ENCODE measurements at places on chromosomes 5 and 9. TPM values are rescaled to one million over a fixed set of nuclear protein-coding genes. Genes with fewer than 3 reads are reported as not detected.

GRCh38 chr5:9429691-9430215 is 116.1 kb downstream of the SEMA5A start:
- DNase-seq, result no peak

DNA sequence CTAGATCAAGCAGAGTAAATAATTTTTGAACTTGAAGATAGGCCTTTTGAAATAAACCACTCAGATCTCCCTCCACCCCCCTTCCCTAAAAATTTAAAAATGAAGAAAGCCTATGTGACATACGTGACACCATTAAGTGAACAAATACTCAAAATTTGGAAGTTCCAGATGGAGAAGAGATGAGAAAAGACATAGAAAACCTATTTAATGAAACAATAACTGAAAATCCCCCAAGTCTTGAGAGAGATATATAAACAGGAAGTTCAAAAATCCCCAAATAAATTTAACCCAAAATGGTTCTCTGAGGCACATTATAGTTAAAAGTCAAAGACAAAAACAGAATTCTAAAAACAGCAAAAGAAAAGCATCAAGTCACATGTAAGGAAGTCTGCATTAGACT is 428.6 kb downstream of the PSAT1 start:
- DNase-seq, result no peak

DNA sequence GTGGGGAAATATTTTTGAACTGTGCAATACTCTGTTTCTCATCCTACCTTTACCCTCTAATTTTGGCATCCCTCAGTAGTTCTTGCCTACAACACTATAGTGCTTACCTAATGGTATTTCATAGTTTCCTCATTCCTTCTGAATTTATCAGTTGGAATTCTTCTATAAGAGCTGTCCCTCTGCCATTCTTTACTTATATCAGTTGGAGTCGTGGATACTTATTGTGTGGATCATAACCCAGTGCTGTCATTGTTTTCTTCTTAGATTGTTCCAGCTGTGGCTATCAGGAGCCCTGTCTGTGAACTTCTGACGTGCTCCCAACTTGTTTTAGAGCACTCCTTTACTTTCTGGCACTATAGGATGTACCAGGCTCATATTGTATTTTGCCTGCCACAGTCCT is 146.1 kb upstream of the OTULINL start:
- no peak for DNase-seq

DNA sequence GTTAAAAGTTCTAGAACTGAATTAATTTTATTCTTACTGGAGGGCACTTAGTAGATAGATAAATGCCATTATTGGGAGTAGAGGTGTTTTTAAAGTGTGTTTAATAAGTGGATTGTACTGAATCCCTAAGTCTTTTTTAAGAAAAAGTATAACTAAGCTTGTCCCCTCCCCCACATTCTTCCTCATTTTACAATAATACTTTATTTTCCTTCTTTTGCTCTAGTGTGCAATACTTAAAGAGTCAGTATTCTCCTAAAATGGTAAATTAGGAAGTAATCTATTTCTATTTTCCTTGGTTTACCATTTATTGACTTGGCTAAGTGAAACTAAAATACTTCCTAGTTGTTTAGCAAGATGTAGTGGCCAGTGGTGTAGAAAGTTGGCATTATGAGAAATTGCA is 11.6 kb downstream of the UBLCP1 start:
- DNase-seq, result no peak

CDO1 gene
- 4.8 TPM for polyA plus RNA-seq

PROB1 gene
- polyA plus RNA-seq, result 18.9 TPM

- no peak for DNase-seq
Measured at GRCh38 chr9:137879052-137879451, 1.5 kb downstream of the CACNA1B start.

PCDHGB6 gene
- 2.3 TPM for polyA plus RNA-seq

FST gene
- polyA plus RNA-seq, result 2.8 TPM

DNA sequence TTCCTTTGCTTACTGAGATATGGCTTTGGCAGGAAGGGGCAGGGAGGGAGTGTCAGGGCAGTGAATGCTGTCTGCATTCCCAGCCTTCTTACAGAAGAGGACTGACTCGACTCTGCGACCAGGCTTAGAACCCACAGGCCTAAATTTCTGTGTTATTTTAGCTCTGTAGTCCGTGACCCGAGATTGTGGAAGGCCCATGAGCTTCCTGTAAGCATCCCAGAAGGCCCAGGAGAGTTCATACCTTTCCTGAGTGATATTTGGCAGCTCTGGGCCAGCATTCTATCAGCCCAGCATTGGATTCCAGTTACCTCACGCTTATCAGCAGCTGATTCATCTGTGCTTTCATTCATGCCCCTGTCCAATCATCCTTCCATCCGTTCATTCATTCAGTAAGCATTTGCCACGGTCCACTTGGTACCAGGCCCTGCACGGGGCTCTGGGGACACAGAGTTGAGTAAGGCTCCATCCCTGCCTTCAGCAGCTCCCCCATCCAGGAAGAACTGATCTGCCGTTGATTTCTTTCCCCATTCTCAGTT is 28.2 kb upstream of the RPL26L1 start:
- DNase-seq, result no peak

GRCh38 chr5:52842111-52842510 is 54.4 kb downstream of the ITGA1 start:
- no peak for DNase-seq

DNA sequence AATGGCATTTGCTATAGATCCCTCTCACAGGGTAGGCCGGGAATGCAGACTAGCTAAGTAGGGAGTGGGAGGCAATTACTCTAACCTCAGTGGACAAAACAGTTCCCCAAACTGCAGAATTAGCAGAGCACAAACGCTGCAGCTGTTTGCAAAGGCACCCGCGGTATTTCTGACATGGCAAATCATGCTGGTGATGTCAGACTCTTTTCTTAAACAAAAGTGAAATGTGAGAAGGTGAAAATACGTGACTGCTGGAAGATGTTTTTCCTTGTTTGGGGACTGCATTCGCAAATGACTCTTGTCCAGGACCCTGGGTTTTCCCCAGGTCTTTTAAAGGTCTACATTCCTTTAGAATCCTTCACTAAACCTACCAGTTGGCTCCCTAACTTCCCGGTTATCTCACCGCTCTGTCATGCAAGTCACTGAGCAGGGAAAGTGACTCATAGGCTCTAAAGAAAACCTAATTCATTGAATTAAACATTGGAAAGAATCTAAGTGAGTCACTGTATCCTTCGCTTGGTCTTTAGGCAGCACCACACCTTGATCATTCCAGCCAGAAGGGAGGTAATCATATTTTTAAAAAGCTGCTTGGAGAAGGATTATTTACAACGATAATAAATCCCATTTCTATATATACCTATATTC is 91.5 kb upstream of the DNAH5 start:
- no peak for DNase-seq

GRCh38 chr5:84259283-84260045 is 125.2 kb downstream of the EDIL3 start:
- DNase-seq, result no peak

GRCh38 chr9:72396247-72397091 is 31.5 kb upstream of the ZFAND5 start:
- no peak for DNase-seq

SPINK5 gene
- polyA plus RNA-seq, result 2.3 TPM

DNA sequence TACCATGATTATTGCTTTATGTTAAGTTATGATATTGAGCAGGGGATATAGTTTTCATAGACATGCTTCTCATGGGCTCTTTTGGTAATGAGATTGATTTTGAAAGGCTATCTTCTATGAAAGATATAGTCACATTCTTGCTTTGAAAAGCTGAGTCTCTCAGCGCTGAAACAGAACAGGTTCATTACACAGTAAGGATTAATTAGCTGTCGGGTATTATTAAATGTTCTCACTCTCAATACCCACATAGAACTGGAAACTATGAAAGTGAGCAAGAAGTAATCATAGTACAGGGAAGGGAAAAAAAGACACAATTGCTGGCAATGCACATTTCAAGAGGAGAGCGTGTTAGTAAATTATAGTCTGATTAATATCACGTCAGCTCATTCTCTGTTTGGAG is 171.6 kb upstream of the GPR151 start:
- no peak for DNase-seq

GRCh38 chr9:91220021-91220420 is 141.7 kb downstream of the AUH start:
- DNase-seq, result no peak

SOX30 gene
- 0.08 TPM for polyA plus RNA-seq

DNA sequence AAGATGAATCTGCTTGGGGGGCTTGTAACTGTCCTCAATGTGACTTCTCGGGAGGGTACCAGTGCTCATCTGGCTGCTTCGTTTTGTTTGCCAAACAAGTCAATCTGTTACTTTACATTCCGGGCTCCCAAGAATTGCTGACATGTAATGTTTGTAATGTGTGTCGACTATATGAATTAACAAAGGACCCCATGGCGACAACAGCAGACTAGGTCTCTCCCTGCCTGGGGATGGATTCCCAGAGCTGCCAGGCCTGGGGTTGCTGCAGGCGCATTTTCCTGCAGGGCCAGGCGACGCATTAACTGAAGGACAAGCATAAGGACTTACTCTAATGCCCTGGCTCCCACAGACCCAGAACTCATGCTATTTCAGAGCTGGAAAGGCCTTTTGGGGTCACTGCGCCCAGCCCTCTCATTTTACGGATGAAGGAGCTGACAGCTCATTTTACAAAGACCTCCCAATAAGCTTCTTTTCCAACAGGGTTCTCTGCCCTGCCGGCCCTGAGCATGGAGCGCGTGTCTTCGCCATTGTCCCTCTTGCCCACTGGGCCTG is 214.8 kb downstream of the TTLL11 start:
- no peak for DNase-seq

CCNJL gene
- 3.5 TPM for polyA plus RNA-seq

GRCh38 chr9:4349816-4350418 is 50.0 kb upstream of the GLIS3 start:
- DNase-seq, result no peak

SLC4A9 gene
- 0.08 TPM for polyA plus RNA-seq

- no peak for DNase-seq
Measured at GRCh38 chr5:33743099-33743498, 148.7 kb downstream of the ADAMTS12 start.

DNA sequence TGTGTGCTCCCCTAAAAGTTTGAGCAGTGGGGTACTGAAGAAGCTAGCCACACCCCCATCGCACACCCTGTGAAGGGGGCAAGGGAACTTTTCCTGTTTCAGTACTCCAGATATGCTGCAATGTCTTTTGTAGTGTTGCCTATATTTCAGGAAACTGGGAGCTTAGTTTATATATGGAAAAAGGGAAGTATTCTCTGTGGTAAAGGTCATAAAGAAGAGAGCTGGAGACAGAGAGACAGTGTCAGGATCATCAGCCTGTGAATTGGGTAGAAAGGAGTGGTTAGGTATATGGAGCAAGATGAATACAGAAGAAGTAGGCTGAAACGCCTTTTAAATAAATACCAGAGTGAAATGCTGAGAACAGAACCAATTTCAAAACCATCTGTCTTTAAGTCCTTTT is 82.2 kb upstream of the C9orf72 start:
- no peak for DNase-seq

- DNase-seq, result no peak
Measured at GRCh38 chr5:128358826-128359225, 179.2 kb downstream of the FBN2 start.

NEK6 gene
- polyA plus RNA-seq, result 4.0 TPM

DNA sequence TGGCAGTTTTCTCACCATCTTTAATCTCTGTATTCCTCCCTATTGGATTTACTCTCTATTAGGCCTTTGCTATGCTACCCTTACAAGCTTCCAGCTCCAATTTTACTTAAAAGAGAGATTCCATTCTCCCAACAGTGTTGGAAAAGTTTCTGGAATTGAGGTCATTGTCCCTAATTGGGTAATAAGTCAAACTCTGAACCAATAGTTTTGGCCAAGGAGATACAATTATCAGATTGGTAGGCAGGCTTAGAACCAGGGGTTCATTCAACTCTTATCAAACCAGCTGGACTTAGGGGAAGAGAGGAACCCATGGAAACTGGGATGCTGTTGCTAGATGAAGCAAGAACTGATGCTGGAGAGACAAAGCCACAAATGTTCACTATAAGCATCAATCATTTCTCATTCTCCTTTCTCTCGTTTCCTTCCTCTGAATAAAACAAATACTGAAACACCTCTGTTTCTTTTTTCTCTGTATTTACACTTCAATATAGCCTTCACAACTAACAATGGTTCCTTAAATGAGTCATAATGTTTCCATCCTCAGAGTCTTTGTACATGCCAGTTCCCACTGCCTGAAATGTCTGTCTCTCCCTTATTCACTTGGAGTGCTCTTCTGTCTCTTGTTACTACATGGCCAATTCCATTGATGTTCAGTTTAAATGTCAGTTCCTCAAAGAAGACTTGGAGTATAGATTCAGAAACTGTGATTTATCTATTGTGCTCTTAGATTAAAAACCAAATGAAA is 587.3 kb downstream of the GABRG2 start:
- no peak for DNase-seq

CAMK2A gene
- 3.2 TPM for polyA plus RNA-seq

DNA sequence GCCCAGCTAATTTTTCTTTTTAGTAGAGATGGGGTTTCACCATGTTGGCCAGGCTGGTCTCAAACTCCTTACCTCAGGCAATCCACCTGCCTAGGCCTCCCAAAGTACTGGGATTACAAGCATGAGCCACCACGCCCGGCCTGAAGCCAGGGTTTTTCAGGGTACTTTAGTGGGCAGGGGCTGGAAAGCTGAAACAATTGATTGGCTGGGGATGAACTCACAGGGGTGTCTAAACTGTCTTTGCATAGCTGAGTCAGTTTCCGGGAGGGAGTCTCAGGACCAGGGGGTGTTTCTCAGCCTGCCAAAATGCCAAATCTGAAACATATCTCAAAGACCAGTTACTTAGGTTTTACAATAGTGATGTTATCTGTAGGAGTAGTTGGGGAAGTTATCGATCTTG is 46.1 kb downstream of the PRUNE2 start:
- DNase-seq, result no peak

FOXD4L5 gene
- 0.04 TPM for polyA plus RNA-seq

- DNase-seq, result no peak
Measured at GRCh38 chr9:10228082-10228481, 384.7 kb downstream of the PTPRD start.

- DNase-seq, result no peak
Measured at GRCh38 chr9:26129217-26129616, 451.0 kb upstream of the TUSC1 start.

DNA sequence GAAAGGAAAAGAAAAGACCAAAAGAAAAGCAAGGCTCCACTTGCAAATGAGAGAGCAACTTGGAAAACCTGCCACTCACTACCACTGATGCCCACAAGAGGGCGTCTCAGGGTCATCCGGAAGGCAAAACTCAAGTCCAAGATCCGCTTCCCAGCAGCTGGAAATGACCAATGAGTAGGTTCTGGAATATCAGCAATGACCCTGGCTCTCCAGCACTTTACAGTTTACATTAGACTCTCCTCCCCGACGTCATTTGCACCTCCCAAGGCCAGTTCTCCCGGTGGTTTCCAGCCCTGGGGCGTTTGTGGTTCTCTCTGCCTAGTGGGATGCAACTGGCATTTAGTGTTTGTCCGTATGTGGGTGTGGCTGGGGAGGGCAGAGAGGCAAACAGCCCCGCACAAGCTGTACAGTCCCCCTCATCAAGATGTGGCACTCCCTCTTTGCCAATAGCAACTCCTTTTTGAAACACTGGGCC is 193.8 kb upstream of the ZNF618 start:
- DNase-seq, result peak; percentile 44

GRCh38 chr5:146254223-146254622 is 50.8 kb downstream of the RBM27 start:
- DNase-seq, result no peak

GLE1 gene
- 20.3 TPM for polyA plus RNA-seq

FYB1 gene
- polyA plus RNA-seq, result 0.82 TPM

LCN2 gene
- polyA plus RNA-seq, result 1.1 TPM

GRCh38 chr9:125513668-125514413 is 193.2 kb downstream of the MAPKAP1 start:
- peak; percentile 34 for DNase-seq

- peak; percentile 20 for DNase-seq
Measured at GRCh38 chr5:85512896-85513295, 1104.8 kb upstream of the COX7C start.

KCNN2 gene
- 1.2 TPM for polyA plus RNA-seq

GRCh38 chr9:107142896-107143603 is 140.0 kb upstream of the RAD23B start:
- no peak for DNase-seq

Measured in heart left ventricle (tissue), 16 donors.